ENCODE measurements at places on chromosomes 1 and 21.

- DNase-seq: peak; percentile 41
Observed at GRCh38 chr1:108643492-108644335, 17.2 kb downstream of the HENMT1 start.

DNA sequence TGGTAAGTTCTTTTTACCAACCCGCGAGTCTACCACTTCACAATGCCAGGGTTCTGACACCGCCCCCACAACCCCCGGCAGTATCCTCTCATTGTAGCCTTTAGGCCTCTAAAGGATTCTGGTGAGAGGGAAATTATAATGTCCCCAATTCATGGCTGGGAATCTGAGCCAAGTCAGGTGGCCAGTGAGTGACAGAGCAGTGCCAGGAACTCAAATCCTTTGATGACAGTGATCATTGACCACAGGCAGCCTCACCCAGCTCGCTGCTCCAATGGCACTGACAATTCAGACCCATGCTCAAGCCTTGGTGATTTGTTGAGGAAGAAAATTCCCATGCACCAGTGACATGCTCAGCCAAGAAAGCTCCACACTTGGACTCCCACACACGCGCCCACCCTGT, 63.4 kb upstream of the CSF1 start:
- DNase-seq: no peak

DNA sequence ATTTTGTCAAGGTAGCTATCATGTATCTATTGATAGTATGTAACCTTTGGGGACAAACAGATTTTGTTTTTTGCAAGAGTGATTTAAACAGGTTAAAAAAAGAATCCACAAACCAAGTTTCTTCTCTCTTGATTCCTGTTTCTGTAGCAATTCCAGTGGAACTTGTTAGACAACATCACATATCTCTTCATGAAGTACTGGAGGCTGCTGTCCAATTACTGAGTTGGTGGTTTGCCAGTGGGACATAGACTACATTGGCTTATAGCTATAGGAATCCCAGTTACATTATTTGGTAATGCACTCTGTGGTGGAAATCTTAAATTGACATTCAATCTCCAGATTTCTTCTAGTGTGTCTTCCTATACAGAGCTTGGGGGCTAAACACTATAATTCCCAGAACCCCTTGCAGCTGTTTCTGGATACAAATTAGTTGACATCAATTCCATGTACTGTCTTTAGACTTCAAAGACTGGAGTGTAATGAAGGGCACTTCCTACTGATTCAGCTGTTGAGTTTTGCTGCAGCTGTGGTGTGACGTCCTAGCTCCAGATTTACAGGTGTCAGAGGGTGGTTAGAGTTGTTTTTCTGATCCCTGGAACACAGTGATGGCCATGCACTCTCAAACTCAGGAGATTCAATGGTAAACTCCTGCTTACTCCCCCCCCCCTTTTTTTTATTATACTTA, 29.4 kb upstream of the GCLM start:
- no peak for DNase-seq

GRCh38 chr21:31181082-31181750, 142.9 kb upstream of the KRTAP19-8 start:
- peak; percentile 29 for DNase-seq

DNA sequence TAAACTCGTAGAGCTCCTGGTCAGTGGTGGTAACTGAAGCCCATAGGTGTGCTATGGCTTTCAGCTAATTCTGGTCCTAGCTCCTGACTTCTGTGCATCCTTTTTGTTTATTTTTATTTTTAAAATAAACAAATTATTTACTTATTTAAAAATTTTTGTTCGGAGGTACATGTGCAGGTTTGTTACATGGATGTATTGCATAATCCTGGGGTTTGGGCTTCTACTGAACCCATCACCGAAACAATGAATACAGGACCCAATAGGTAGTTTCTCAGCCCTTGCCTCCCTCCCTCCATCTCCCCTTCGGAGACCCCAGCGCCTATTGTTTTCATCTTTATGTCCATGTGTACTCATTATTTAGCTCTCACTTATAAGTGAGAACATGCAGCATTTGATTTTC, 143.8 kb downstream of the URB2 start:
- DNase-seq: no peak

DNA sequence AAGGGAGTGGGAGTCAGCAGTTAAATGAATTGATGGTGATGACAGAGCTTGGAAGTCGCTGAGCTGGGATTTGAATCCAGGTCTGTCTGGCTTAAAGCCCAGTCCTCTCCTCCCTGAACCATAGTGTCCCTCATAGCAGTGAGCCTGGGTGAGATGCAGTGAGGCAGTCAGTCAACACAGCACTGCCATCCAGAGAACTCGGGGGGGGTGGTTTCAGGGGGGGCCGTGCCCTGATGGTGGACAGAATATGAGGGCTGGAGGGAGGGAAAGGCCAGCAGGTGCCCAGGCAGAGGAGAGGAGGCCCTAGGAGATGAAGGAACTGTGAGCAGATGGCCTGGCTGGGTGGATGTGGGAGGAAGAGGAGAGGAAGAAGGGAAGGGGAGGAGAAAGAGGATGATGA, 405.6 kb downstream of the PTPRU start:
- no peak for DNase-seq

GRCh38 chr1:46404482-46405196, 10.5 kb downstream of the FAAH start:
- no peak for DNase-seq

GRCh38 chr1:247118946-247119446, 14.8 kb upstream of the ZNF669 start:
- DNase-seq: peak; percentile 35

- no peak for DNase-seq
Observed at GRCh38 chr1:167345386-167345733, 124.7 kb downstream of the POU2F1 start.

DNA sequence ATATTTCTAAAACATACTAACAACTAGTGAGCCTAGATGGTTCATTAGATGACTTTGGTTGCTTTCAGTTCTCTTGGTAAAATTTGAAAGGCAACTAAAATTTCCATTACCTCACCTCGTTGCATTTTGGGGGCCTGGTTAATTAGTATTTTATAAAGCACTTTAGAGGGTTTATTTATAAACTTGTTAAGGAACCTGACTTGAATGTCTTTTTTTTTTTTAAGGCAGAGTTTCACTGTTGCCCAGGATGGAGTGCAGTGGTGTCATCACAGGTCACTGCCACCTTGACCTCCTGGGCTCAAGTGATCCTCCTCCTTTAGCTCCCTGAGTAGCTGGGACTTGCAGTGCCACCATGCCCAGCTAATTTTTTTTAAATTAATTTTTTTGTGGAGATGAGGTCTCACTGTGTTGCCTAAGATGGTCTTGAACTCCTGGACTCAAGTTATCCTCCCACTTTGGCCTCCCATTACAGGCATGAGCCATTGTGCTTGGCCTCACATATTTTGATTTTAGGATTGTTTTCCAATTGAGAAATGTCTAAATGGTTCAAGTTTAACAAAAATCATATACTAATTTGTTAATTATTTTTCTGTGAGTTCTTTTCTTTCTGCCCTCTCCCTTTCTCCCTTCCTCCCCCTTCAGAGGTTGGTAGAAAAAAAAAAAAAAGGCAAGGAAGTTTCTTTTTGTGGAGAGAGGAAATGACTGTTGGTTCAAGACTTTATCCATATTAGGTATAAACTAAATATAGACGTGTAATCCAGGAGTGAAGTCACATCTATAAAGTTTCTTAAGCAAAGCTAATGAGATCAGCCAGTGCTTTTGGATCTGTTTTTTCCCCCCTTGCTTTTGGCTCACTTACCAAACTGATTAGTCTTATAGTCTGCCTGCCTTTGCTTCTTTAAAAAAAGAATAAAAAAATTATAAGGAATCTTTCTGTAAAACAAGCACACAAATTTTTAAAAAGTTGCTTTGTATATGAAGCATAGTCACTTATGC, 24.7 kb downstream of the CLIC4 start:
- no peak for DNase-seq

DNA sequence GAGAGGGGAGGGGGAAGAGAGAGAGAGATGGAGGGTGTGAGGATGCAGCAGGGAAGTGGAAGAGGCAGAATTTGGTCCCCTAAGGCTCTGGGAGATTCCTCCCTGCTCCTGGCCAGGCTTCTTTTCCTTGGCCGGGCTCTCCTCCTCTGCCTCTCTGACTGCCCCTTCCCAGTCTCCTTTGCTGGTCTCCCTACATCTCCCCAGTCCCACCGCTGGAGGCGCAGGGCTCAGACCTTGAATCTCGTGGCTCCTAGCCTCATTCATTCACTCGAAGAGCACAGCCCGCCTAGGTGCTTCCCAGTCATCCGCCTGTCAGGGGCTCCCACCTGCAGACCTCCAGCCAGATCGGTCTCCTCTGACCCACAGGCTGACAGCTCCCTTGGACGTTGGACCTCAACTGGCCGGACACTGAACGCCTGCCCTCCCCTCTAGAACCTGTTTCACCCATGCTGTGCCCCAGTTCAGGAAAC, 76.5 kb downstream of the VWA5B1 start:
- no peak for DNase-seq

DNA sequence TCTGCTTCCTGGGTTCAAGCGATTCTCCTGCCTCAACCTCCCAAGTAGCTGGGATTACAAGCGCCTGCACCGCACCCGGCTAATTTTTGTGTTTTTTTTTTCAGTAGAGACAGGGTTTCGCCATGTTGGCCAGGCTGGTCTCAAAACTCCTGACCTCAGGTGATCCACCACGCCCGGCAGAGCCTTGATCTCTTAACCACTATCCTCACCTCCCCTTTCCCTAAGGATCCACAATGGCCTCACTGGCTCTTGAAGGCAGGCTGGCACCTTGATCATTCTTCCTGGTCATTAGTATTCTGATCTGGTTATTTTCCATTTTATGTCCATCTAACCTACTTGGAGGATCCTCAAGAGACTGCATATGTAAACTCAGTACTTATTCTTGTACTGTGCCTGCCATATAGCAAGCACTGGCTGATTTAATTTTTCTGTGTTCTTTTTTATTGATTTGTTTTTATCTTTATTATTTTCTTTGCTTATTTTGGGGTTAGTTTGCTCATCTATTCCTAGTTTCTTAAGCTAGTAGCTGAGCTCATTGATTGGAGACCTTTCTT, 6.3 kb downstream of the RCC1 start:
- no peak for DNase-seq

GRCh38 chr21:27759091-27759659, 792.3 kb upstream of the ADAMTS5 start:
- no peak for DNase-seq

GRCh38 chr1:182410620-182411273, 10.3 kb upstream of the TEDDM1 start:
- no peak for DNase-seq

DNA sequence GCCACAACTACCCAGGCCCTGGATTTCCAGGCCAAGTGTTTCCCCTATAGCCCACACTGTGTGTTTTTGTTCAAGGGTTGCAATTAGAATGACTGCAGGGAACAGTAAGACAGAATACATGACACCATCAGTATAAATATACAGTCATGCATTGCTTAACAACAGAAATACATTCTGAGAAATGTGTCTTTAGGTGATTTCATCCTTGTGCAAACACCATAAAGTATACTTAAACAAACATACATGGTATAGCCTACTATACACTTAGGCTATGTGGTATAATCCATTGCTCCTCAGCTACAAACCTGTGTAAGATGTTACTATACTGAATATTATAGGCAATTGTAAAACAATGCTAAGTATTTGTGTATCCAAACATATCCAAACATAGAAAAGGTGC, 7.5 kb upstream of the SLC44A5 start:
- no peak for DNase-seq

GRCh38 chr1:209353053-209353452, 230.5 kb upstream of the CAMK1G start:
- DNase-seq: no peak

GRCh38 chr1:114712977-114713376, 3.6 kb downstream of the NRAS start:
- DNase-seq: no peak

DNA sequence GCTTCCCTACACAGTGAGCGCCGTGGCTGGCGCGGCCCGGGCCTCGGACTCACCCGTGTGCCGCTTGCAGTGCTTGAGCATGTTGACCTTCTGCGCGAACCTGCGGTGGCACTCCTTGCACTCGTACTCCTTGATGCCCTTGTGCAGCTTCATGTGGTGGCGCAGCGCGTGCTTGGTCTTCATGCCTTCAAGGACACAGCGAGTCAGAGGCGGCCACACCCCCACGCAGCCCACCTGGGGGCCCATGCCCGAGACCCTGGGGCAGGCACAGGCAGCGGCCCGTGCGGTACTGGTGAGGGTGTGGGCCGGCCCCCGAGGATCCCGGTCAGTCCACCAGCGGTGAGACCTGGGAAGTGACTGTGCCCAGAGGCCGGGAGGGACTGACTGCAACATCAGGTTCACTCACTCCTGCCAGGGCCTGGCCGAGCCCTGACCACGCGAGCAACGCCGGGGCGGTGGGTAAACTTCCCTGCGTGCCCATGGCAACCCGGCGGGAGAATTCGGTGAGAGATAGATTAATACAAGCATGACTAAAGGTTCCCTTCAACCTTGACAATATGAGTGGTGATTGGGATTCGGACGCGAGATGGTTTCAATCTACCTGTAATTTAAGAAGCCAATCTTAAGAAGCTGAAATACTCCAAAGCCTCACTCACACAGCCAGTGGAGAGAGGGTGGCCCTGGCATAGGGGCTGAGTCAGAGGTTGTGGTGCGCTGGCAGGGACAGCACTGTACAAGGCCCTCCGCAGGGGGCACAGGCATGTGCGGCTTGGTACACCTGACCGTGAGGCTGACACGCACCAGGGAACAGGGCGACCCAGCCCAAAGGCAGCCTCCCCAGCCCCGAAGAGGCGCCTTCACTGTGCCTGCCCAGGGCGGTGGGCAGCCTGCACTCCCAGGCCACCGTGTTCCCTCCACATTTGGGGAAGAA, 49.1 kb upstream of the RIPK4 start:
- no peak for DNase-seq

- DNase-seq: no peak
Observed at GRCh38 chr1:117336088-117336817, 31.0 kb upstream of the MAN1A2 start.

DNA sequence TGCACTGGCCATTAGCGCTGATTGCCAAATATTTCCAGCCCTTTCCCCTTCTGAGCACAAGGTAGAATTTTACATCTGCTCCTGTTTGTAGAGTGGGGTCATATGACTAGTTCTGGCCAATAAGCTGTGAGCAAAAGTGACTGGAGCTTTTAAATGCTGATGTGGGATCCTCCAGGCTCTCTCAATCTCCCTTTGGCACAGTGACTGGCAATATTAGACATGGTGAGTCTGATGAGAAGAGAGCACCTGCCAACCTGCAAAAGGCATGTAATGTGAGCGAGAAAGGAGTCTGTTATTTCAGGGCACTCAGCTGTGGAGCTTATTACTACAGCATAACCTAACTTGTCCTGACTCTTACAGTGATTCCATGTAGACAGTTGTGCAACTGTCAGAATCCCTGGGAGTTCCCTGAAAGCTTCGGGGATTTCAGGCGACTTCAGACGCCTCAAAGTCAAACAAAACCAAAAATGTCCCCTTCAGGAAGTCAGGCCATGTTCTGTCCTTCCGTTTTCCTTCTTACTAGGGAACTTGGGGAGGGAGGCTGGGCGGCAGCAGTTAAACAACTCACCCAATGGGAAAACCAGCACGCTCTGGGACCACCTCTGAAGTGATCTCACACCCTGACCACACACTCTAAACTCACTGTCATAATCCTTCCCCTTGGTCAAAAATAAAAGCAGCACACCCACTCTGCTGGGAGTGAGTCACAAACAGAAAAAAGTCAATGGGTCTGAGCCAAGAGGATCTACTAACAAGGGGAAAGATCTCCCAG, 3.6 kb upstream of the RASSF5 start:
- no peak for DNase-seq

- DNase-seq: no peak
Observed at GRCh38 chr21:44463724-44464123, 8.4 kb downstream of the LRRC3 start.
